Activated naive CD8-positive, alpha-beta T cell treated with anti-CD3 and anti-CD28 coated beads, Interleukin-2, amount 10 ng/mL, durations not matched to agents 7 days and 5 days (primary cell): ENCODE measurements at places on chromosomes 7 and 10.
A peak's percentile ranks its signal among the peaks of the same experiment; 100 is the strongest.

GRCh38 chr7:74029089-74029785, 1.3 kb downstream of the ELN start:
- peaks cover 4% of the 10 kb centered on the region for H3K4me1 ChIP-seq
- no peaks in the 10 kb centered on the region for H3K36me3 ChIP-seq
- no peak overlapping the region for H3K4me3 ChIP-seq
- no peak overlapping the region for H3K27ac ChIP-seq
- no peak for DNase-seq
- peaks cover 62% of the 10 kb centered on the region for H3K27me3 ChIP-seq

DNA sequence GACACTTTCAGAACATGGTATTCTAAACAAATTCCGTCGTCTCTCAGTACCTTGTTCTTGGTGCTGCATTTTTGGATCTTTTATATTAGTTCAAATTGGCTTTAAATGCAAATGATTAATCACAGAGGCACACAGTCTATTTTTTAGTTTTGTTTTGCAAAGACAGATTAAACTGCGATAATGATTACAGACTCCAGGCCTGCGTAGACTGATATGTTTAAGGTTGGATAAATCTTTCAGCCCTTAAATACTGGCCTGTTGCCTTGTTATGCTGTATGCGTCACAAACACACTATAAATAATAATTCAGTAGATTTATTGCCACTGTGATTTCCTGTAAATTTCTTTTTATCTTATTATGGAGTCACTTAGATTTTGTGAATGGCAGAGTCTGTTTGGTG, 19.3 kb downstream of the CACNB2 start:
- H3K4me3 ChIP-seq = no peak overlapping the region
- H3K27me3 ChIP-seq = no peaks in the 10 kb centered on the region
- DNase-seq = no peak
- no peaks in the 10 kb centered on the region for H3K4me1 ChIP-seq
- H3K27ac ChIP-seq = no peak overlapping the region

GRCh38 chr10:58206251-58206650, 61.4 kb downstream of the IPMK start:
- no peaks in the 10 kb centered on the region for H3K27me3 ChIP-seq
- H3K4me1 ChIP-seq = peaks cover 16% of the 10 kb centered on the region
- no peak overlapping the region for H3K4me3 ChIP-seq
- no peak for DNase-seq
- H3K36me3 ChIP-seq = peaks cover 26% of the 10 kb centered on the region
- no peak overlapping the region for H3K27ac ChIP-seq

- DNase-seq = no peak
- H3K27me3 ChIP-seq = no peaks in the 10 kb centered on the region
- H3K27ac ChIP-seq = no peak overlapping the region
- peaks cover 17% of the 10 kb centered on the region for H3K36me3 ChIP-seq
- H3K4me3 ChIP-seq = no peak overlapping the region
- H3K4me1 ChIP-seq = peaks cover 16% of the 10 kb centered on the region
These were observed 116.1 kb downstream of the RNF216 start for GRCh38 chr7:5665094-5666025.

DNA sequence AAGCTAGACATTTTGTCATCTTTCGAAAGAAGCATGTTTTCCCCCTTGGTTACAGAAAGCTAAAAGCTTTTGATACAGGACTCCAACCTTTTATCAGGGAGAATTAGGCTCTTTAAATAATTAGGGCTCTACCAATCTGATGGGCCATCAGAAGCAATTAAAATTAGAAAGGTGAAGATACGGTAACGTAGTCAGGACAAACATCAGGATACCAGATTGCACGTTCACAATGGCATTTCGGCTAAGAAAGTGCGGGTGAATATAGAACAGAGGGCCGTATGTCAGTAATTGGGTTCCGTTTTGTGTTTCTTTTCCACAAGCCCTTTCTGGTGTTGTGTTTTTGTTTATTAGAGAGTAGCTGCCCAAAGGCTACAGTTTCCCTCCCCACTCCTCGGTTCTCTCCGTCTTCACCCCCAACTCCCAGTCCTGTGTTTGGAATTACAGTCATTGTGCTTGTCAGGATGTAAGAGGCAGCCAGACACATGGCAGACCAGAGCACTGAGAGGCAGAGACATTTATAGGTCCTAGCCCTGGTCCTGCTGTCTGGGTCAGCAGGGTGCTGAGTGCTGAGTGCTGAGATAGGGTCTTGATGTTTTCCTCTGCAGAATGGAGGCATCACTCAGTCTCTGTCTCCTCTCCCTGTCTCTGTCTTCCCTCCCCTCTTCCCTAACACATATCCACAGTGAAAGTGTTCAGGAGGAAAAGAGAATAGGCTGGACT, 5.5 kb downstream of the PFKP start:
- H3K36me3 ChIP-seq = peaks cover 30% of the 10 kb centered on the region
- DNase-seq = no peak
- H3K27ac ChIP-seq = no peak overlapping the region
- H3K4me3 ChIP-seq = no peak overlapping the region

DNA sequence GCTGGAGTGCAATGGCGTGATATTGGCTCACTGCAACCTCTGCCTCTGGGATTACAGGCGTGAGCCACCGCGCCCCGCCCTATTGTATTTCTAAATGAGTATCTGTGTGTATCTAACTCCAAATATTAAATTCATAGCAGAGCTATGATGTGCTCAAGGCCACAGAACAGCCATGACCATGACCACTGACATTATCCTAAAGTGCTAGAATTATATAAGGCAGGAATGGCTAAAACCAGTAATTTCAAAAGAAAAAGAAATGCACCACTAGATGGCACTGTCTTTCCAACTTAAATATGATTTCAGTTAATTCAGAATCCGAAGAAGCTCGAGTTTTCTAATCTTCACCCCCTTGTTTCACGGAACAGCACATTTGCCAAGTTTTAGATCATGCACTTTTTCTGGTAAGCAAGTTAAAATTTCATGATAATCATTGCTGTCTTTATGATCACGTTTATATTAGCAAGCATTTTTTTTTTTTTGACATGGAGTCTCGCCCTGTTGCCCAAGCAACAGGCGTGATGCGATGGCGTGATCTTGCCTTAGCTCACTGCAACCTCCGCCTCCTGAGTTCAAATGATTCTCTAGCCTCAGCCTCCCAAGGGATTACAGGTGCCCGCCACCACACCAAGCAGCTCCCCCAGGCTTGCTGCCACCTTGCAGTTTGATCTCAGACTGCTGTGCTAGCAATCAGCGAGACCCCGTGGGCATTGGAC, 65.3 kb downstream of the OR13A1 start:
- DNase-seq = no peak
- H3K4me3 ChIP-seq = peak overlapping the region; percentile 64
- peaks cover 6% of the 10 kb centered on the region for H3K27me3 ChIP-seq
- no peaks in the 10 kb centered on the region for H3K36me3 ChIP-seq
- H3K4me1 ChIP-seq = peaks cover 9% of the 10 kb centered on the region
- H3K27ac ChIP-seq = no peak overlapping the region

DNA sequence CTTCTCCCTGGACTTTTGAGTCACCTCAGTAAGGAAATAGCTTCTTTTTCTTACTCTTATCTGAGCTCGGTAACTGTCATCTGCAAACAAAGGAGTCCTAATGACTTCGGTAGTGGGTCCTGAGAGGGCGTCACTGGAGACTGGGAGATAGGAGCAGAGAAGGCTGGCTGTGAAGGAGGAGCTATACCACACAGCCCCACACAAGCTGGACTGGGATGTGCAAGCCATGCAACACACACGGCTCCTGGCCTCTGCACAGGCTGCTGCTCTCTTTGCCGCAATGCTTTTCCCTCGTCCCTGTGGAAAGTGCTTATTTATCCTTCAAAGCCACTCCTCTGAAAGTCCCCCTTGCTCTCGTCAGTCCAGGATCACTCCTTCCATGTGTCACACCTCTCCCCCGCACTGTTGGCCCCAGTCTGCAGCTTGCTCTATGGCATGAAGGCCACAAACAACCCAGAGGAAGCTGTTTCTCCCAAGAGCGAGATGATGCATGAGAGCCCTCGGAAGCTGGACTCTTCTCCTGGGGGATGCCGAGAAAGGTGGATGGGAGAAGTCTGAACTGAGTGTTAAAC, 14.9 kb downstream of the TMEM273 start:
- no peak overlapping the region for H3K4me3 ChIP-seq
- H3K27me3 ChIP-seq = peaks cover 5% of the 10 kb centered on the region
- H3K4me1 ChIP-seq = peaks cover 19% of the 10 kb centered on the region
- DNase-seq = no peak
- H3K27ac ChIP-seq = no peak overlapping the region
- H3K36me3 ChIP-seq = no peaks in the 10 kb centered on the region

DNA sequence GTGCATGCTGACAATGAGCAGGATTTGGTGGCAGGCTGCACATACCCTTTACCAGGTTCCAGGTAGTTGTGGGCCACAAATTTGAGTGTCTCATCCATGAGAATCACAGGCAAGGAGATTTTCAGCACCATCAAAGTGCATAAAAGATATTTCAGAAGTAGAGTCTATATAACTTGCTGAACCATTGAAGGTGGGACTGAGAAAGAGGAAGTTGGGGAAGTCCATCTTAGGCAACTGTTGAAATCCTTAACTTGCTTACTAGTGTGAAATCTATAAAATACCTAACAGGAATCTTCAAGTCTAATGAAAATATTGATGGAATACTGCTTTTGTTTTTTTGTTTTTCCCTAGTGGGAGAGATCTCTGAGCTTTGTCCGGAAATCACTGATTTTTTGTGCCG, 325.1 kb upstream of the PLXDC2 start:
- no peaks in the 10 kb centered on the region for H3K36me3 ChIP-seq
- H3K4me1 ChIP-seq = peaks cover 7% of the 10 kb centered on the region
- H3K4me3 ChIP-seq = no peak overlapping the region
- no peaks in the 10 kb centered on the region for H3K27me3 ChIP-seq
- H3K27ac ChIP-seq = no peak overlapping the region

DNA sequence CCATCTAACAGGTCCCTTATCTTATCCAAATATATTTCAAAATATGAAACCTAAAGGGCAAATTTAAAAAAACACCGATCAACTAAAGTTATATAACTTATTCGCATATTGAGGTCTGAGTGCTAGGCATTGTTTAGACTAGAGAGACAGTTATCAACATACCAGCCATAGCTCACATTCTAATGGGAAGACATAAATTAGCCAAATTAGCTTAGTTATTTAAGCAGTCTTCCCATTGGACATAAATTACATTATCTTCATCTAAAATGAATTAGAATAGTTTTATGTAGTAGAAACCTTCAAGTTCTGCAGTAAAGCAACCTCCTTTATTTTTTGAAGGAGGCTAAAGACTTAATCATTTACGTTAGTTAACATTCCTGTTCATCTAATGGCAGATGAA, 17.4 kb downstream of the KIF5B start:
- no peak overlapping the region for H3K4me3 ChIP-seq
- no peak overlapping the region for H3K27ac ChIP-seq
- no peak for DNase-seq
- peaks cover 20% of the 10 kb centered on the region for H3K4me1 ChIP-seq
- H3K27me3 ChIP-seq = no peaks in the 10 kb centered on the region

DNA sequence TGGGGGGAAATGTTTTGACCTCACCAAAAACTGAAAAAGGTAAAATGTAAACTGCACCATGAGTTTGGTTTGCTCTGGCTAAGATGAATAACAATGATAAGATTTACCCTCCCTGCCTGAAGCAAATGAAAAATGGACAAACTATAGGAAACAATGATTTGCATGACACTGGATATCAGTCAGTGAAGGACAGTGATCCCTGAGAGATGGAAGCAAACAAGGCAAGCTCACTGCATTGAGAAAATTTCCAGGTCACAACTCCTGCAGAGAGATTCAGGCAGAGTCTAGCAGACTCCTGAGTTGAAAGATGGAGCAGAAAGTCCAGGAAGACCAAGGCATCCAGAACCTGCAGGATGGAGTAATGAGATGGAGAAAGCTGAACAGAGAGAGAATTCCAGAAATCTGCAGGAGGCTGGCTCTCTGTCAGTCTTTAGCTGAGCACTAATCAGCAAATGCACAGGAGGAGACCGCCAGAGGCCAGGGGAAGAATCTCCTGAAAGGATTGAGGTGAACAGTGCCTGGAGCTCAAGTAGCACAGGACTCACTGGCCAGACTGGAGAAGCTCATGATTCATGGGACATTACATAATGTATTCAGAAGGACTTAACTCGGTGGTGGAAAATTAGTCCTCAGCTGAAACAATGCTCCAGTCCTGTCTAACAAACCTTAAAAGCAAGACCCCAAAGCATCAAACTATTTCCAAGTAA, 51.2 kb upstream of the PALS2 start:
- no peaks in the 10 kb centered on the region for H3K36me3 ChIP-seq
- no peak overlapping the region for H3K27ac ChIP-seq
- H3K4me1 ChIP-seq = no peaks in the 10 kb centered on the region
- H3K4me3 ChIP-seq = no peak overlapping the region
- peaks cover 39% of the 10 kb centered on the region for H3K27me3 ChIP-seq

- no peaks in the 10 kb centered on the region for H3K4me1 ChIP-seq
- H3K4me3 ChIP-seq = no peak overlapping the region
- H3K27ac ChIP-seq = no peak overlapping the region
- no peak for DNase-seq
- no peaks in the 10 kb centered on the region for H3K36me3 ChIP-seq
- H3K27me3 ChIP-seq = no peaks in the 10 kb centered on the region
These were observed 341.1 kb upstream of the SEMA3A start for GRCh38 chr7:84535580-84536270.

GRCh38 chr7:91633013-91633441, 247.5 kb downstream of the MTERF1 start:
- H3K4me3 ChIP-seq = no peak overlapping the region
- no peak overlapping the region for H3K27ac ChIP-seq
- no peaks in the 10 kb centered on the region for H3K4me1 ChIP-seq
- DNase-seq = no peak
- no peaks in the 10 kb centered on the region for H3K27me3 ChIP-seq

DNA sequence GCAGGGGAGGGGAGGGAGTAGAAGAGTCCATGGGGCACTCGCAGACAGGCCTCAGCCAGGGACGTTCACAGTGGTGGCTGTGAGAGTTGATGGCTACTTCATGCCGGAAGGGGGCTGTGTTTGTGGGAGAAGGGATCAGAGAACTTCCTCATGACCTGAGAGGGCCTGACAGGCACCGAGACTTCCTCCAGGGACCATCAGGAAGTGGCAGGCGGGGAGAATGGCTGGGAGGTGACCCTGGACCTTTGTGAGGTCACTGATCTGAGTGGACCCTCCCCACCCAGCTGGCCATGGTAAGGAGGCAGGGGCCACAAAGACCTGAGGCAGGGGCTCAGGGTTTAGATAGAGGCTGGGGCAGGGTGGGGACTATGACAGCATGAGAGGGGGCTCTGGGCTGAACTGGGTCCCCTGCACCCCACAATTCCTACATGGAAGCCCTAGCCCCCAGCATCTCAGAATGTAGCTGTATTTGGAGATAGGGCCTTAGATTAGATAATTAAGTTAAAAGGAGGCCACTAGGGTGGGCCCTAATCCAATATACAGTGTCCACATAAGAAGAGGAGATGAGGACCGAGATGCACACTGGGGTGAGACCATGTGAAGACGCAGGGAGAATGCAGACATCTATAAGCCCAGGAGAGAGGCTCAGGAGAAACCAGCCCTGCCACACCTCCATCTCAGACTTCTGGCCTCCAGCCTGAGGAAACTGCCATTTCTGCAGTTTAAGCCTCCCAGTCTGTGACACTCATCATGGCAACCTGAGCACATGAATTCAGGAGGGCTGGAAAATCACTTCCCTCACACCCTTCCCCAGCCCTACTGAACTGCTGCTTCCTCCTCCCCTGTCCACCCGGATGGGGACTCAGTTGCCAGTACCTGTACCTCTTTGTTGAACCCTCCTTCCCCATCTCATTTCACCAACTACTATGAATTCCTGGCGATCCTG, 273.9 kb upstream of the ZNF32 start:
- H3K4me3 ChIP-seq = no peak overlapping the region
- no peak for DNase-seq
- H3K36me3 ChIP-seq = no peaks in the 10 kb centered on the region
- H3K27ac ChIP-seq = no peak overlapping the region
- peaks cover 8% of the 10 kb centered on the region for H3K27me3 ChIP-seq

- H3K27ac ChIP-seq = no peak overlapping the region
- H3K27me3 ChIP-seq = no peaks in the 10 kb centered on the region
- H3K4me1 ChIP-seq = no peaks in the 10 kb centered on the region
These were observed 183.7 kb downstream of the NEBL start for GRCh38 chr10:20713420-20713819.
